ENCODE measurements at places on chromosomes 12 and 14. TPM values are rescaled to one million over a fixed set of nuclear protein-coding genes. Genes with fewer than 3 reads are reported as not detected.
A peak's percentile ranks its signal among the peaks of the same experiment; 100 is the strongest.

GRCh38 chr12:11929714-11930113 lies 141.0 kb upstream of the BCL2L14 start:
- DNase-seq, result no peak

DNA sequence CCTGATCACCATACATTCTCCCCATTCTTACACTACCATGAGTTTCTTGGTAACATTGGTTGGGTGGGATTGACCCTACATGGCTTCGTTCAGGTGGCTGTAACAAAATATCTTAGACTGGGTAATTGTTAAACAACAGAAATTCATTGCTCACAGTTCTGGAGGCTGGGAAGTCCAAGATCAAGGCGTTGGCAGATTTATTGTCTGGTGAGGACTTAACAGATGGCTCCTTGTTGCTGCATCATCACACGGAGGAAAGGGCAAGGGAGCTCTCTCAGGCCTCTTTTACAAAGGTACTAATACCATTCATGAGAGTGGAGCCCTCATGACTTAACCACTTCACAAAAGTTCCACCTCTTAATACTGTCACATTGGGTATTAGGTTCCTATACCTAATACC lies 116.7 kb upstream of the EGLN3 start:
- no peak for DNase-seq

DNA sequence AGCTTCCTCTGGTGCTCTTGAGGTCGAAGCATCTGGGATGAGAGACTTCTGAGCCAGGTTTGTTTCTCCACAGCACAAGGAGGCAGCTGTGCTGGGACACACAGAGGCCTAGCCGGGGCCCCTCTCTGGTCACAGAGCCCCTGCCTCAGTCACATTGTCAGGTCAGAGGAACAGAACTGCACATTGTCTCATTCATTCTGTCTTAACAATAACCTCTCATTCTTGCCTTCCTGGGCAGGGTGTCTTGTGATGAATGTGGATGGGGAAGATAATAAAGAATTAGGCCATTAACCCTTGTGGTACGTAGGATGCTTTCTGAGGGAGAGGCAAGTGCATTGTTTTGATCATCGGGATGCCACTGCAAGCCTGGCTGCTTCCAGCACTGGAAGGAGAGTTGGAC lies 29.8 kb downstream of the FNTB start:
- no peak for DNase-seq

GRCh38 chr14:71398450-71398849 lies 491.2 kb downstream of the PCNX1 start:
- no peak for DNase-seq

DNA sequence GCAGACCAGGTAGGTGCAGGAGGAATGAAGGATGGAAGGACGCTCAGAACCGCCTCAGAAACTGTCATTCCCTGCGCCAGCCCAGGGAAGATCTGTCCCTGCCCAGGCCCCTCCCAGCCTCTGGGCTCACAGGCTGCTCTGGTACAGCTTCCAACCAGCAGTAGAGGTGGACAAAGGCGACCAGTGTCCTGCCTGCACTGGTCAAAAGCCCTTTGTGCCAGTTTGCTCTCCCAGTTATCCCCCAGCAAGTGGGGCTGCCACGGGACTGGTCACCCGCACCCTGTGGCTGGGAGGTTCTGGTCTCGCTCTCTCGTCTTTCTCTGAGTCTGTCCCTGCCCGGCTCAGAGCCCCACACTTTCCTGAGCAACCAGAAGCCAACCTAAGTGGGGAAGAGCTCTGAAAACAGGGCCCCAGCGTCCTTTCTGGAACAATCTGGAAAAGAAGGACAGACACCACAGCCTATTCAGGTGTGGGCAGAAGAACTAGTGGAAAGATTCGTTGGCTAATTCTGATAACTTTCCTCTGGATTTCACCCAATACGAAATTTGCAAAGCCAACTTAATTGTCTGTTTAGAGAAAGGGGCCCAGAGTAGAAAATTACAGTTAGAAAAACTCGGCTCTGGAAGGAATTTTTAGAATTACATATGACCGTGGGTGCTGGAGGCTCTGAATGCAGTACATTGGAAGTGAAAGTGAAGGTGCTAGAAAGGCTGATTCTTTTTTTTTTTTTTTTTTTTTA lies 21.7 kb downstream of the SNRNP35 start:
- DNase-seq, result no peak

DNA sequence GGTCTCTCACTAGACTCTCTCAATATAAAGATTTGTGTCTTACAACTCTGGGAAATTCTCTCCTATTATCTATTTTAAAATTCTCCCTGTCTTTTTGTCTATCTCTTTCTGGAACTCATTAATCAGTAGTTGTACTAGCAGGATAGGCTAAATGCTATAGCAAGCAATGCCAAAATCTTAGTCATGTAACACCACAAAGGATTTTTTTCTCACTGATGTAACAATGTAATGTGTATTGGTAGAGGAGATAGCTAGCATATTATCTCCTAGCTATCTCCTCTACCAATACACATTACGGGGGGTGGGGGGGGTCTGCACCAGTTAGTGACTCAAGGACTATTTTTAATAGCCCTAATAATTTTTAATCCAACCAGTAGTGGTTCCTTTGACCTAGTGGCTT lies 225.4 kb downstream of the KLHL28 start:
- no peak for DNase-seq

- DNase-seq, result no peak
Observed at GRCh38 chr12:86627001-86627400, 370.8 kb upstream of the MGAT4C start.

DNA sequence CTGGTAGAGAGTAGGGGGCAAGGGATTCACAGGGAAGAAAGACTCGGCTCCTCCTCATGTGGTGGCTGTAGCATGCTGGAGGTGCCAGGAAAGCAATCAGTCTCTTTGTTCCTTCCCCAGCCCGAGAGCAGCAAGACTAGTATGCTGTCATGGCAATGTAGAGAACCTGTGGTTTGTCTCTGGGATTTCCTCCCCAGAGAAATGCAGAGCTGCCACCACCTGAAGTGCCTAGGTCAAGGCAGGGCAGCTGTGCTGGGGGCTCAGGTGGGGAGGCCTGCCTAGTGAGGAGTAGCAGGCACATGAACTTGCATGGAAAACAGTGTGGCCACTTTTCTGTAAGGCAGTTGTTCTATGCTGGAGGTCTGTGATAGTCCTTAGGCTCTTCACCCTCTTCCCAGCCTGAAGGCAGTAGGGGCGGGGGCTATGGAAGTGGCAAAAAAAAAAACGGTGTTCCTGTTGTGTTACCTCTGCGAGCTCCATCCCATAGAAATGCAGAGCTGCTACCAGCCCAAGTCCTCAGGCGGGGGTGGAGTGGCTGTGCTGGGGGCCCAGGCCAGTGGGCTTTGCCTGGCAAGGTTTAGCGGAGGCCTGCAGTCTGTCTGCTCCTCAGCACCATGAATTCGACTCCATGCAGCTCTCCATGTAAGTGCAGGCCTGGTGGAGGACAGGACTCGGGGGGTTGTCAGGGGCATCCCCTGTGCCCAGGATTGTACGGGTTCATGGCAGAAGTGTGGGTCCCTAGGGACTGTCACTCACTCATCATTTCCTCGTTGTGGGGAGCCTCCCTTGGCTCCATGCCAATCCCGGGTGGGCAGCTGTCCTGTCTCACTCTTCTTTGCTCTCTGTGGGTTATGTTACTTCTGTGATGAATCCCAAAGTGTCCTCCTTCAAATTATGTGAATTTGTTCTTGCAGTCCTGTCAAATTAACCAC lies 4.1 kb upstream of the CLEC4D start:
- peak; percentile 6 for DNase-seq

- no peak for DNase-seq
Observed at GRCh38 chr14:21647380-21647779, 6.3 kb upstream of the OR4E2 start.

DNA sequence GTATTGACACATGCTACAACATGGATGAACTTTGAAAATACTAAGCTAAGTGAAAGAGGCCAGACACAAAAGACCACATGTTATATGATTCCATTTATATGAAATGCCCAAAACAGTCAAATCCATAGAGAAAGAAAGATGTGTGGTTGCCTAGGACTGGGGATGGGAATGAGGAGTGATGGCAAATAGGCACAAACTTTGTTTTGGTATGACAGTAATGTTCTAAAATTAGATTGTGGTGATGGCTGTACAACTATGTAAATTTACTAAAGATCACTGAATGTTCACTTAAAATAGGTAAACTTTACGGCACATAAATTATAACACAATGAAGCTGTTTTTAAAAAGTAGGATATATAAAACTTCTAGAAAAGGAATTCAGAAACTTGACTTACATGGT lies 41.7 kb downstream of the PPP1R13B start:
- DNase-seq, result no peak

- no peak for DNase-seq
Observed at GRCh38 chr12:109460538-109460937, 16.6 kb downstream of the KCTD10 start.

GRCh38 chr12:95874452-95874851 lies 15.7 kb downstream of the SNRPF start:
- DNase-seq, result no peak

DNA sequence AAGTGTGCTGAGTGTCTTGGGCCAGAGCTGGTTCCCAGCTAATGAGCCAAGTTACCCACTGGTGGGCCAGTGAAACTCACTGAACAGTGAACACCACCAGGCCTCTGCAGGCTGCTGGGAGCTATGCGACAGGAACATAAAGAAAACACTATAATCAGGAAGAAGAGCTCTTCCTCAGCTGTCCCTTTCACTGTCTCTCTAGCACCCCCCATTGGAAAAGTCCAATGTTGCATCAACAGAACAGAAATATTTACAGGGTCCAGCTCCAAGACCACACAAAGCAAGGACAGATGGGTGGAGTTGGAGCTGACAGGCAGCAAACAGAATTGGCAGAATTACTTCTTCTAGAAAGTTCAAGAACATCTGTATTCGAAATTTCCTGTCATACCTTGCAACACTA lies 903.6 kb upstream of the TMEM132C start:
- no peak for DNase-seq

DNA sequence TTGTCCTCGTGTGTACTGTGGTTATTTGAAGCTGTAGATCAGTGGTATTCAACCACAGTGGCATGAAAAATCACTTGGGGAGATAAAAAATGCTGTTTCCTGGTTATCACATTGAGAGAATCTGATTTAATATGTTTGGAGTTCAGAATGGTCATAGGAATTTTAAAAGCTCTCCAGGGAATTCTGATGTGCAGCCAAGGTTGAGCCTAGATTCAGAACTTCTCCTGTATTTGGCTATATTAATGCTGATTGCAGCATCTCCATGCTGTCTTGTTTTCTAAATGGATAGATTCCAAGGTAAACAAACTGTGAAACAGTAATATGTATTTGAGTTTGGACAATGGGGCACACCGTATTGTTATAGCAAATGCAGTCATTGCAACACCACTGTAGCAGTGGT lies 982.2 kb upstream of the FBXO33 start:
- no peak for DNase-seq

- peak; percentile 87 for DNase-seq
Observed at GRCh38 chr14:101119830-101120571, 216.5 kb upstream of the RTL1 start.

DNA sequence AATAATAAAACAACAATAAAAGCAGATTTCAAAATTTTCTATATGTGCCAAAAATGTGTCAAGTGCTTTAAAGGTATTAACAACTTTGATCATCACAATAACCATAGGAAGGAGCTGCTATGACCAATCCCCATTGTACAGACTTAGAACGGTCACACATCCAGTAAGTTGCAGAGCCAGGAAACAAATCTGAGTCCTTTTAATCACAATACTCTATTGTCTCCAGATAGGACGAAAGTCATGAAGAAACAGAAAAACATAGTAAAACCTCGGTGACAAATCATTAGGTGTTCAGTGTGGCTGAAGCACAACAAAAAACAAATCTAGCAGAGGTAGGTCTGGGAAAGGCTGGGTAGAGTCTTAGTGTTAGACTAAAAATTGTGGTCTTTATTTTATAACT lies 178.8 kb downstream of the GRIP1 start:
- no peak for DNase-seq

DNA sequence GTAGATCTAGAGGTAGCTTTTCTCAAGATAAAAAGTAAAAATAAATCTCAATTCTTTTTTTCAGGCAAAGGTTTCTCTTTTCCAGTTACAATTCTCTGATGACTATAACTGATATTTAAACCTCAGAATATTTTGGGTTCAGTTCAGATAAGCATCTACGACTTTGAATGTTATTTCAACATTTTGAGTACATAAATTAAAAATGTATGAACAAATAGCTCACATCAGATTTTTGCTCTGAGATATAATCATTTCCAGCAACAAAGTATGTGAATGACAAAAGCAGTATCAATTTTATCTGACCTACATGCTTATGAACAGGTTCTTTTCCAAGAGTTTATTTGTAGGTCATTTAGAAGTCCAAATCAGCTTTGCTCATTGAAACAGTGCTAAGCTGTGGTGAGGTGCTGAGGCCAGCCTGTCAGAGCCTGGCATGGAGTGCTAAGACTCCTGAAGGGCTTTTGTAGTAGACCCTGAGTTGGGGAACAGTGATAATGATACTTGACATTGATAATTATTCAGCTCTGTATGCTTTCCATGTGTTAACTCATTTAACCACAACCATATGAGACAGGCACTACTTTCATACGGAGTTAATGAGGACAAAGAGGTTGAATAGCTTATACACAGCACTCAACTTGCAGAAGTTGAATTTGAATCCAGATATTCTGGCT lies 205.0 kb upstream of the DCN start:
- no peak for DNase-seq

- no peak for DNase-seq
Observed at GRCh38 chr12:70806043-70806442, 114.5 kb downstream of the PTPRR start.

The KRT83 gene
- not detected for total RNA-seq

The KRT77 gene
- 0.10 TPM for total RNA-seq

The MORN3 gene
- total RNA-seq, result 0.41 TPM

The OR6C2 gene
- total RNA-seq, result not detected

The CNTN1 gene
- 35.4 TPM for total RNA-seq

Measured in tongue (tissue), 3 donors.